ENCODE measurements at places on chromosomes 2 and 18. TPM values are rescaled to one million over a fixed set of nuclear protein-coding genes. Genes with fewer than 3 reads are reported as not detected.

GRCh38 chr2:205850611-205851010 lies 168.3 kb downstream of the NRP2 start:
- no peak for DNase-seq

- DNase-seq: no peak
Observed at GRCh38 chr2:96316999-96317398, 8.1 kb upstream of the ITPRIPL1 start.

The OSR1 gene
- 0.80 TPM for total RNA-seq

DNA sequence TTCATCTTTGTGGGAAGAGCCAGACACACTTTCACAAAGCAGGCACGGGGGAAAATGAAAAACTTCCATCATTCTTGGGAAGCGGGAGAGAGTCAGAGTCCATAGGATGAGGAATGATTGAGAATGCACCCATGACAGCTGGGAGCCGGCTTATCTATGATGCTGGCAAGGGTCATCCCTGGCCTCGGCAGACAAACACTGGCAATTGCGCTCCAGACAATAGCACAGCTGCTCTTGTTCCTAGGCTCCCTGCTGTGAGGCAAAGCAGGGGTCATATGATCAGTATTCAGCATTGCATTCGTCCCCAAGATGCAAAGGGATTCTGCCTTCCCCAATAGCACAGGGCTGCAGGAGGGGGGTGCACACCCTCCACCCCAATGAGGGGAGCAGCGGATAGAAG lies 33.0 kb downstream of the CYRIA start:
- no peak for DNase-seq

The TMEFF2 gene
- not detected for total RNA-seq

The TGIF1 gene
- total RNA-seq: 58.1 TPM

DNA sequence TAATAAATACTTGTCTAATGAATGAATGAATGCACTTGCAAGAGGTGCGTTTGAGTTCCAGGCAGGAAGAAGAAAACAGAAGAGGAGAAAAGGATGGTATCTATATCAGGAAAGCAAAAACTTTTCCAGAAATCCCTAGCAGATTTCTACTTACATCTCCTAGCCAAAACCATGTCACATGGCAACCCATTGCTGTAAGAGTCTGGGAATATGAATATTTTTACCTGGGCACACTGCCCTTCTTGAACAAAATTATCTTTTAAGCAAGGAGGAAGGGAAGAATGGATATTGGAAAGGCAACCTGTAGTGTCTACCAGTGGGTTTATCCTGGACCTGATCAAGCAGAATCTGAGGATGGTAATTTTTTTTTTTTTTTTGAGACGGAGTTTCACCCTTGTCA lies 44.2 kb upstream of the ASXL2 start:
- no peak for DNase-seq

DNA sequence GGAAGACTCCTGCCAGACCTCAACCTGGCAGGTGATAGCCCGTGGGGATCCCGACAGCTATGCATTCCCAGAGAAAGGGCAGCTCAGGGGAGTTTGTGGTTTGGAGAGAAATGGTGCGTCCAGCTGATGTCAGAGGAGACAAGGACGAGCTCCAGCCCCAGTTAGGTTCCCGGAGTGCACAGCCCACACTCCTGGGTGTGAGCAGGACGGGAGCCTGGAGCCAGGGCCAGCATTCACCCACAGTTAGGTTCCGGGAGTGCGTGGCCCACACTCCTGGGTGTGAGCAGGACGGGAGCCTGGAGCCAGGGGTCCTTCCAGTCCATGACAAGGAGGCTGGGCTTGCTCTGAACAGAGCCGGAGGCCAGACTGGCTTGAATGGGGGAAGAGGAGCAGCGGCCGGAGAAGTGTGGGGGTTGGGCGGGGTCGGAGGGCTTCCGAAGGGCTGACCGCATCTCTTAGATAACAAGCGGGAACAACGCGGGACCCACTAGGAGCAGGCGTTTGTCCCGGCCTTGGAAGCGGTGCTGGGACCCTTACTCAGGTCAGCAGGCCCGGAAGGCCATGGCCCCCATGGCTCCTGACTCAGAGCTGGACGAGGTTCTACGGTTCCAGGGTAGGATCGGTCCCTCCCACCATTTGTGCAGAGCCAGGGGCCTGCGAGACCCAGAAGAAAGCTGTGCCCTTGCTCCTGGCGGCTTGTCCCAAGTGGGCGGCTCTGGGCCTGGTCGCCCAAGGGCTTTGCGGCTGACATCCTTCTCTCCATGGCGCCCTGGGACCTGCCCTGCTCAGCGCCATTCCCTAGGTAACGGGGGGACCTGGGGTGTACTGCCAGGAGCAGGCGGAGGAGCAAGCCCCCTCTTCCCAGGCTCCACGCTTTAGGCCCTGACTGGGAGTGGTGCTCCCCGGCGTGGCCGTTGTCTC lies 185.6 kb downstream of the RTP5 start:
- DNase-seq: no peak

DNA sequence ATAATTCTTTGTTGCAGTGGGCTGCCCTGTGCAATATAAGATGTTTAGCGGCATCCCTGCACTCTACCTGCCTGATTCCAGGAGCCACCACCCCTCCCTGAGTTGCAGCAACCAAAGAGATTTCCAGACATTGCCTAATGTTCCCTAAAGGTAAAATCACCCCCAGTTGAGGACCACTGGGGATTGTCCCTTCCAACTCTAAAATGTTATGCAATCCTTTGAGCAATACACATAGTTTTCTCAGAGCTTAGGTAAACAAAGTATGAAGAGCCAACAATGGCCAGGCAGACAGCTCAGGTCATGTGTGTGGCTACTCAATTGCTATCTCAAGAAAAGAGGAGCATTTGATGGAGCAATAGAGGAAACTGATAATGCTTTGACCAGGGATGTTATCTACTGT lies 87.0 kb downstream of the XDH start:
- DNase-seq: no peak

GRCh38 chr2:136482006-136482405 lies 283.3 kb upstream of the THSD7B start:
- DNase-seq: no peak

Data from gastrocnemius medialis (tissue), 4 donors.